T-cell (primary cell): ENCODE measurements at places on chromosomes 6 and 20.

GRCh38 chr6:77326711-77327110 lies 136.6 kb downstream of the HTR1B start:
- no peak for DNase-seq

- DNase-seq: no peak
These were observed 33.4 kb upstream of the IL17A start for GRCh38 chr6:52152711-52153160.

DNA sequence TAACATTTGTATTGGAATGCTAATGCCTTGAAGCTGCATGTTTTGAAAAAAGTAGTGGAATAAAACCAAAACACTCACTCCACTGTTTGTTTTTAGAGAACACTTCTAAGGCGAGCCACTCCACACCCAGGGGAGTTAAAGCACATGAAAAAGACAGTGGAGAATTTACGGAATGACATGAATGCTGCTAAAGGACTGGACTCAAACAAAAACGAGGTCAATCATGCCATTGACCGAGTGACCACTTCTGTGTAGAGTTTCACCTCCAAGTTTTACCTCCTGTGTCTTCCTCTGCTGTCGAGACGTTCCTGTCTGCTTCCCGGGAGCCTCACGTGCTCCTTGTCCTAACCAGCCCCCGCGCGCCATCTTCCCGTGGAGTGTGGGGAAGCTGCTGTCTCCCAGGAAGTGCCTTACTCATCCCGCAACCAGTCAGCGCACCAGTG lies 127.8 kb downstream of the LRRC1 start:
- DNase-seq: no peak

DNA sequence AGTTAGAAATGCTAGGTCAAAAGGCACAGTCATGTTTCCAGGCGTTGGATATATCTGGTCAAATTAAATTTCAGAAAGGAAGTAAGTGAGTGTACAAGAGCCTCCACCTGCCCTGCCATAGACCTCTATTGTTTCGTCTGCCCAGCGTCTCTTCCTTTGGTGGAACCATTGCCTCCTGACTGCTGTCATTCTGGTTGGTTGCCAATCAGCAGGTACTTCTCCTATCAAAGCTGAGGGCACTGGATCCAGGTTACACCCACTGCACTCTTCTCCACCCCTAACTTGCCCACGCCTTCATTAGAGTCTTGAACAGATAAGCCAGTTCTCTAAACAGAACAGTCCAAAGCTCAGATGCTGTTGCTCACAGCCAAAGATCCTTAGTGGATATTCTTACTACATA lies 2.6 kb upstream of the WFDC5 start:
- no peak for DNase-seq

DNA sequence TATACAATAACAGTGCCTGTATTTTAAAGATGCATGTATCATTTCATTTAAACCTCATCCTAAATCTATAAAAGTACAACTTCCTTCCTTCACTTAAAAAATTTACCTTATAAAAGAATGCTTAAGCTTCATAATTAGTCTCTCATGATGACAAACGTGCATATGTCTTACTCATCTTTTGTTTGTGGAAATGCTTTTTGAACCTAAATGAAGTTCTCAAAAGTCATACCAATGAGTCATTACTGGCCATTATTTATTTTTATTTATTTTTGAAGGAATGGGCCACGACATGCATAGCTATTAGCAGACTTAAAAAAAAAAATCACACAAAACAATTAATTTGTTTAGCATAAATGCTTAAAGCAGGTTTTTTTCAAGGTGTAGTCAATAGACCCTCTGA lies 3.7 kb downstream of the TFB1M start:
- no peak for DNase-seq

- no peak for DNase-seq
These were observed 333.8 kb downstream of the PKHD1 start for GRCh38 chr6:51753635-51754034.

DNA sequence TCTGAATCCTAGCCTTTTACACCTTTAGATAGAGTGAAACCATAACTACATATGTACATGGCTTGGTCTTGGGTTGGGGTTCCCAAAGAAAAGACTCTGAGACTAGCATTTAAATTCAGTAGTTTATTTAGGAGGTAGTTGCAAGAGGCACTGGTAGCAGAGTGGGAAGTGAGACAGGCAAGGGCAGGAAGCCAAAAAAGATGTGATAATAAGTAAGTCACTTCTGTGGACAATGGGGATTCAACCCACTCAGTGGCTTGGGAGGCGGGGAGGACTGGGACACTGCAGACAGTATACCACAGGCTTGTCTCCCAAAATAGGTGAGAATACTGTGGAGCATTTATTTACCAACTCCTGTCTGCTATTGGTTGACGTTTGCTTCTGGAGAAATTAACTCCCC lies 131.9 kb downstream of the SLC24A3 start:
- DNase-seq: no peak

- DNase-seq: no peak
These were observed 106.8 kb upstream of the PREP start for GRCh38 chr6:105509506-105510331.

- DNase-seq: no peak
These were observed 14.7 kb downstream of the DSE start for GRCh38 chr6:116385459-116385802.

GRCh38 chr6:44423306-44423705 lies 35.8 kb downstream of the CDC5L start:
- DNase-seq: no peak

- DNase-seq: no peak
These were observed 1249.0 kb upstream of the CITED2 start for GRCh38 chr6:140623498-140623897.

DNA sequence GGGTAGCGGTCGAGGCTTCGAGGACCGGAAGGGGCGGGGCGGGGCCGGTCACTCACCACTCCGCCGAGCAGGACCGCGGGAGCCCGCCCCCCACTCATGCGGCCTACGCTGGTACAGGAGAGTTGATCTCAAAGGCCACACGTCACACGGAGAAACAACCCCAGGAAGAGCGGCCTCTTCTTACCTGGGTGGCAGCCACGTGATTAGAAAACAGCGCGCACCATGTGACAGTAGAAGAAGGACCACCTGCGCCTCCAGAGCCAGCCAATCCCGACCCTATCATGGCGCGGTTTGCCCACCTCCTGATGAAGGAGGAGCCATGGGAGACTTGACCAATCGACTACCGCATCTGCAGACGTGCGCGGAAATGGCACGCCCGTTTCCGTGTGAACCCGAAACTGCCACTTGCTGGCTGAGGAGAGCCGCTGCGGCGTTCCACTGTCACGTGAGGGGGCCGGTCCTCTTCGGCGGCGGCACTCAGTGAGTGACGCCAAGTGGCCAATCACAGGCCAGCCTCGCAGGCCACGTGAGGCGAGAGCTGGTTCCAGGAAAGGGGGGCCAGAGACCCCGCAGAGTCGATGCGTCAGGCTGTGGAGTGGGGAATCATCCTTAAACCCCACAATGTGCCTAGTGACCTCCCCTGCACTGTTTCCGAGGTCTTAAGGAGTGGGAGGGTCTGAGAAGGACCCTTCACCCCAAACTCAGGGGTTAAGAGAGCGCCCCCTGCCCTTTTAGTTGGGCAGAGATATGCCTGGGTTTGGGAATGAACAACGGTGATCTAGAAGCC lies at the start of gene CUTA:
Gene CUTA, minus strand, starts transcription at position 205 of the 787 bp plus-strand sequence. Its CDS starts 107 bp downstream, at position 98.
- DNase-seq: peak; percentile 99

GRCh38 chr6:51057296-51057695 lies 238.6 kb downstream of the TFAP2B start:
- DNase-seq: no peak

DNA sequence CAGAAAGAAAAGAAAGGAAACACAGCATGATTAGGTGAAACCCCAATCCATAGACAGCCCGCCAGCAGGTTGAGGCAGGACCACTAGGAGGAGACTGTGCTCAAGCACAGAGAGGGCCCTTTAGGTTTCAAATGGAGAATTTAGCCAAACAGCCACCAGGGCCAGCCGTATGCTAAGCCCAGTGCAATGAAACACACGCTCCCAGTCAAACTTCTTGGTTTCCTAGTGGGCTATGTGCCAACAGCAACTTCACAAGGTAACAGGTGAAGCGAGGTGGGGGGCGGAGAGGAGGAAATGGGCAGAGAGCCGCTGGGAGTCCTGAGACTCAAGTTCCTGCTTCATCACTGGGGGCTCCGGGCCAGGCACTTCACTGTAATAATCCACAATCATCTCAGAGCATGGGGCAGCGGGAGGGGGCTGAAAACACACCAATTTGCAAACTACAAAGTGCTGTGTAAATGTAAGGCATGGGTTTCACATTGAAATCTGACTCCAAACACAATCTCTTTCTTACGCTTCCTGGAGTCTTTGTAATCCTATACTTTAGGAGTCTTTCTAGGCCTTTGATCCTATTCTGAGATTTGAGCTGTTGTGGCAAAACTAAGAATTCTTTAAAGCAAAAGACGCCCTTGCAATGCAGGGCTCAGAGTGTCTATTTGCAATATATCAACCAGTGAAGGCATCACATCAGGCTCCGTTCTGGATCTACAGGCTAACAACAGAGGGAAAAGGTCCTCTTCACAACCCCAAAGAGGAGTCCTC lies 117.3 kb downstream of the OPRM1 start:
- DNase-seq: peak; percentile 35

GRCh38 chr6:108671175-108671574 lies 110.5 kb downstream of the FOXO3 start:
- no peak for DNase-seq

- DNase-seq: no peak
These were observed 338.4 kb downstream of the ZFAND3 start for GRCh38 chr6:38157905-38158304.

- no peak for DNase-seq
These were observed 4.5 kb downstream of the GID8 start for GRCh38 chr20:62942456-62942855.

- no peak for DNase-seq
These were observed 11.1 kb upstream of the FAM83C start for GRCh38 chr20:35303382-35303734.

DNA sequence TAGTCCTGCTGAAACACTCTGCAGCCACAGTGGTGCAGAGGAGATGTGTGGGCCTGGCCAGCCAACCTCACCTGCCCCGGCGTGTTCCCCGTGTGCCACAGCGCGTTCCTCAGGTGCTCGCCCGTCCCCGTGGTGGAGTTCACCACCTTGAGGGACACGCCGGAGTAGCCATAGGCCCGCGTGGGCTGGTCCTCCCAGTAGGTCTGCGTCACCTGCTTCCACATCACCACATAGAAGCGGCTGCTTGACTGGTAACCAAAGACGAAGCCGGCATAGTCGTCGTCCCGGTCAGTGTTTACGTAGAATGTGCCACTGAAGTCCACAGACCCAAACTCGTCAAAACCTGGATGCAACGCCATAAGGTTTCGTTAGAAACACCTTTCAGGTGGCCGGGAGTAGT lies 31.5 kb downstream of the THBS2 start:
- DNase-seq: no peak

DNA sequence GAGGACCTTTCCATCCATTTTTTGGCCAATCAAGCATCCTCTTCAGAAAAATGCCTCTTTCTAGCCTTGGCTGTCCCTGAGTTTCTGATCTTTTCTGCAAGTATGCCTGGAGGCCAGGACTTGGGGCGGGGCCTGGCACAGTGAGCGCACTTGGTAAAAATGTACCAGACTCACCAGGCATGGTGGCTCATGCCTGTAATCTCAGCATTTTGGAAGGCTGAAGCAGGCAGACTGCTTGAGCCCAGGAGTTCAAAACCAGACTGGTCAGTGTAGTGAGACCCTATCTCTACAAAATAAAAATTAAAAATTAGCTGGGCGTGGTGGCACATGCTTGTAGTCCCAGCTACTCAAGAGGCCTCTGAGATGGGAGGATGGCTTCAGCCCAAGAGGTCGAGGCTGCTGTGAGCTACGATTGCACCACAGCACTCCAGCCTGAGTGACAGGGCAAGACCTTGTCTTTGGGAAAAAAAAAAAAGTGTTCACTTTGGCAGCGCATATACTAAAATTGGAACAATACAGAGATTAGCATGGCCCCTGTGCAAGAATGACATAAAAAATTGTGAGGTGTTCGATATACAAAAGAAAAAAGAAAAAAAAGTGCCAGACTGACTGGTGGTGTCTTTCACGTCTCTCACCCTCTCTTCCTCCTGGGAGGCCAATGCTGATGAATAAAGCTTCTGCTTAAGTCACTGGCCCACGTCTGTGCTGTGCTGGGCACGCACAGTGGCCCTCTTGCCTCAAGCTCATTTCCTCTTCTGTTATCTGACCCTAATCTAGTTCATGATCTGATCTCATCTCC lies 18.1 kb upstream of the SLC9A8 start:
- DNase-seq: no peak

GRCh38 chr20:59120491-59120890 lies 43.1 kb upstream of the ZNF831 start:
- DNase-seq: no peak

- DNase-seq: no peak
These were observed 20.3 kb upstream of the ZNF831 start for GRCh38 chr20:59143326-59143725.

- no peak for DNase-seq
These were observed 606.7 kb upstream of the CITED2 start for GRCh38 chr6:139981066-139981624.

- DNase-seq: no peak
These were observed 135.6 kb downstream of the SLC24A3 start for GRCh38 chr20:19347943-19348456.

DNA sequence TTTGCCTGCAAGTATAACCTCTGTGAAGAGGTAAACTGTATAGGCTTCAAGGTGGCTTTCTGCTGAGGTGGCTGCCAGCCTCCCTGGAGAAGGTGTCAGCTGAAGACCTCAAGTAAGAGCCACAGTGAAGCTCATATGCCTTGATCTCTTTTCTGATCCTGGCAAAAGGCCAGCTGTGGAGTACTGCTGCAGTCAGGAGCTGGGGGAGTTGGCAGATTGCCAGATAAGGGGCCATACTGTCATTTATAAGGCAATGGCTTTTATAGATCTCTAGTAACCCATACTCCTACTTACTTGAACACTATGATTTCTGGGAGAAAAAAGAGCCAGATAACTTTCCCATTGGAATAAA lies 8.8 kb upstream of the CEP85L start:
- peak; percentile 55 for DNase-seq

- peak; percentile 56 for DNase-seq
These were observed 38.3 kb downstream of the COX4I2 start for GRCh38 chr20:31675828-31676608.

- no peak for DNase-seq
These were observed 213.1 kb downstream of the PREX1 start for GRCh38 chr20:48614593-48615274.

- DNase-seq: no peak
These were observed 274.9 kb downstream of the SMOC2 start for GRCh38 chr6:168715643-168716481.

- DNase-seq: no peak
These were observed 984 bp downstream of the TNFRSF21 start for GRCh38 chr6:47308552-47309290.

GRCh38 chr20:46430921-46431712 lies 24.7 kb upstream of the ELMO2 start:
- no peak for DNase-seq

- DNase-seq: no peak
These were observed 17.6 kb upstream of the CDKN1A start for GRCh38 chr6:36660771-36661471.

DNA sequence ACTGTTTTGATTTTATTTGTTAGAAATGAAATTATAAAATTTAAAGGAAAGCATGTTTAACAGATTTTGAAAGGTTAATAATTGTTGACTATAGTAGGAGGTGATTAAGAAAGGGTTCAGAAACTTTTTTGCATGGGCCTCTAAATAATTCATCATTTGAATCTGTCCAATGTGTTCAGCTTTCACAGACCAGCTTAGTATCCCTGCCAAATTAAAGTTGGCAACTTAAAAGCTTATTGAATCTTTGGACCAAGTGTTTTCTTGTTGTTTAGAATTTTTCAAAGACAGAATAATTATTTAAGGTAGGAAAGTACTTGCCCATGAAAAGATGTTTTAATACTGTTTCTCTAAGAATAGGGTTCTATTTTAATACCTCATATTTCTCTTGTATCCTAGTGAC lies 466.0 kb downstream of the GJA1 start:
- no peak for DNase-seq
